ENCODE measurements at places on chromosomes 1 and 21.

DNA sequence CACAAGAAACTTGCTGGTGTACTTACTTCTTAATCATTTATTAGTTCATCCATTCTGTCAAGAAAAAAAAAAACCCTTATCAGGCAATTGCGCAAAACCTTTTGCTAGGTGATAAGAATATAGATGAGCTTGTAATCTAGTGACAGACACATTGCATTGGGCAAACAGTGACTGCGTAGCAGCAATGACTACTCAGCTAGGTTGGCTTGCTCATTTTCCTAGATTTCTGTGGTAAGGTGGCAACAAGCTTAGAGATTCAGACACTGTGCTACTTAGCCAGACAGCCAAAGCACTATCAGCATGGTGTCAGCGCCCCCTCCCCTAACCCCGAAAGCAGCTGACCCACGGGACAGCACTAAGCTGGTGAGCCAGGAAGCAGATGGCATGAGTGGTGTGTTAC lies 203.1 kb downstream of the BARHL2 start:
- no peak for DNase-seq

DNA sequence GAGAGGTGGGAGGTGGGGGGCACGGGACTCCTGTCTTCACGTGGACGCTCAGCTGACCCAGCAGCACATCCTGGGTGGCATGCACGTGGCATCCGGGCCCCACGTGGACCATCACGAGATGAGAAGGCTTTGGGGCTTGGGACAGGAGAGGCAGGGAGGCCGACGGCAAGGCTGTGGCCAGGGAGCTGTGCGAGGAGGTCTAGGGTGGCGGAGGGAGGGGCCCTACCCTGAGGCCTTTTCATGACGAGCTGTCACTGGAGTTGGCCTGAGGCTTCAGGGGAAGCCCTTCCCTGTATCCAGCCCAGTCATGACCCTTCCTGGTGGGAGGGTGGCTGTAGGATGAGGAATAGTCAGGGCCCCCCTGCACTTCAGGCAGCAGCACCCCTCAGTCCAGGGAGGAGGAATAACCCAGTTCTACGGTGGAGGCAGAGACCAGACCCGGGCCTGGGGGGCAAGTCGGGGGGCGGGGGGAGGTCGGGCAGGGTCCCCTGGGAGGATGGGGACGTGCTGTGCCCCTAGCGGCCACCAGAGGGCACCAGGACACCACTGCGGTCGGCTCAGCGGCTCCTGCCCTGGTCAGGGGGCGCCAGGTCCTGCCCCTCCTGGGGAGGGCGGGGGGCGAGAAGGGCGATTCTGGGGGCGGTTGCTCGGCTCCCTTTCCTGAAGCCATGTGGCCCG lies 2.0 kb upstream of the PERM1 start:
- DNase-seq, result peak; percentile 41

DNA sequence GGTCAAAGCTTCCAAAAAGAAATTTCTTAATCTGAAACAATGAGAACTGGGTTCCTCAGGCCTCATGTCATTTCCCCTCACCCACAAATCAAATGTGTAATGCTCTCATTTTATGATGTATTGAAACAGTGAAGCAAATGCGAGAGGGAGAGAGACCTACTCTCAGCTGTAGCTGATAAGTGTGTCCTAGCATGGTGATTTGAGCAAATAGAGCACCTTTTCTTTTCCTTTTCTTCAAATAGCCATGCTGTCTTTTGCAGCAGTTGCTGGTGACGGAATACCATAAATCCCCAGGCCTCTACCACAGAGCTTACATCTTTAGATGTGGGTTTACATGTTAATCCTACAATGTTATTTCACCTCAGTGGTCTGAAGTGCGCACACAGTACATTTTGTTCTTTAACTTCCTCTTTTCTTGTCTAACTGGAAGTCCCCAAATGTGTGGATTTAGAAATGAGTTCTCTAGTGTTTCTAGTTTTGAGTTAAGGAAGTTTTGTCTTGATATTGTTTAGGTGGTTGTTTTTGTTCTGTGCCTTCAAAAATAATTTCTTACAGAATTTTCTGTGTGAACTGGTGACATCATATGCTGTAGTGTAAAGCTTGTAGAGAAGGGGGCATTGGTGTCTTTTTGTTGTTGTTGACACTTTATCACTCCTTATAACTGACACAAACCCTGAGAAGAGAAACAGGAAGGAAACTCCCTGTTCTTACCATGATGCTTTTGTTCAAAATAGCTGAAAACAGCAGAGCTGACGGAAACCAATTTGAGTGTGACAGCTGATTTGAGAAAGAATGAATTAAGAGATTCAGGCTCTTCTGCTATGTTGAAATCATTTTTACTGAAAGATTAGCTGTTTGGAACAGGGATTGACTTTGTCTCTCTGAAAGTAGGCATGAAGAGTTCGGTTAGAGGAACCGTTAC lies 12.2 kb downstream of the SMAP2 start:
- no peak for DNase-seq

DNA sequence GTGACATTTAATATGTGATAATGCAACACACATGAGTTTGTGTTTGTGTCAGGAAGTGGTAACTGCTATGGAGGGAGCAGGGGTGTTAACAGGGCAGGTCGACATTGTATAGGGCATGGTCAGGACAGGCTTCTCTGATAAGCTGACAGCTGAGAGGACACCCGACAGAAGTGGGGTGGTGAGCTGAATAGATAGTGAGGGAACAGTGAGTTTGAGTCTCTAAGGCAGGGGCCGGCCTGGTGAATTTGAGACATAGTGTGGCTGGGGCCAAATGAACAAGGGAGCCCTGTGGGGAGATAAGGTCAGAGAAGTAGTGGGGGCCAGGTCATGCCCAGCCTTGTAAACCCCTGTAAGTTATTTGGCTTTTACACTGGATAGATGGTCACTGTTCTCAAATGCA lies 217.4 kb upstream of the KIAA0040 start:
- DNase-seq, result no peak

DNA sequence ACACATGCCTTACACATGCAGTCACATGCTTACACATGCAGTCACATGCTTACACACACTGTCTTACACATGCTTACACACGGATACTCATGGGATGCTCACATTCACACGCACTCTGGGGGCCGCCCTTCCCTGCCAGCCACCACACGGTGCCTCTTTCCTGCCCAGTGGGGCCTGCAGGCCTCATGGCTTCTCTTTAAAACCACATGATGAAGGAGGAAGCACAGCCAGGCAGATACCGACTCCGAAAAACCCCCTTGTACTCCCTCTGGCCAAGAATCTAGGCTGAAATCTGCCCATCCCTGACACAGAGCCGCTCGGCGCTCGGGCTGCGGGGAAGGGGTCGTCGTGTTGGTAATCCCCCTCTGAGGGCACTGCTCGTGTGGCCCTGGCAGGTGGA lies 113.0 kb downstream of the PRDM16 start:
- DNase-seq, result no peak

DNA sequence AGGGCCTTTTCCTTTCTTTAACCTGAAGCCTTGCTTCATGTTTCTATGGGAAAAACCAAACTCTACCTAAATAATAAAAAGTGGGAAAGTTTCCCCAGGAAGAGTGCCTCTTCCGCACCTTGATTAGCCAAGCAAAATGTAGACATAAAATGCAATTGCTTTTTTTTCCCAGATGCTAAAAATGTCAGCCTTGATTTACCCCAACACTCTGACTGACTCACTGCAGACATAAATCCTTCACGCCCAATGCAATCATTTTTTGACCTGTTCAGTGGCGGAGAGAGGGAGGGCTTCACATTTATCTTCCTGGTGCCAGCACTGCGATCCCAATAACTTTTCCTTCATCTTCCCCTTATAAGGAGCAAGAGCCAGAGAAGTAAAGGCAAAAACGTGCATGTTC lies 261.5 kb downstream of the SEC16B start:
- DNase-seq, result no peak

- DNase-seq, result no peak
These were observed 653.4 kb downstream of the KIF26B start for GRCh38 chr1:245807954-245808719.

GRCh38 chr21:33645730-33646129 lies 3.4 kb downstream of the ITSN1 start:
- DNase-seq, result no peak

DNA sequence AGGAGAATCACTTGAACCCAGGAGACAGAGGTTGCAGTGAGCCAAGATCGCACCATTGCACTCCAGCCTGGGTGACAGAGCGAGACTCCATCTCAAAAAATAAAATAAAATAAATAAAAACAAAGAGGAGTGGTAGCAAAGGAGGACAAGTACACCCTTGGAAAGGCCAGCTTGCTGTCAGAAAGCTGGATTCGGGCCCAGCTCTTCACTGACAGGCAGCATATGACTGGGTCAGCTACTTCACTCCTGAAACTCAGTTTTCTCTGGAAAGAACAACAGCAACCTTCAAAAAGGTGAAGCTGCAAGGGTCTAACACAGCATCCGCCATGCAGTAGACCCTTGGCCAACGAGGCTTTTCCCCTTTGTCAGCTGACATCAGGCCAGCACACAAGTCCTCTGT lies 156.0 kb upstream of the TIAM1 start:
- no peak for DNase-seq

DNA sequence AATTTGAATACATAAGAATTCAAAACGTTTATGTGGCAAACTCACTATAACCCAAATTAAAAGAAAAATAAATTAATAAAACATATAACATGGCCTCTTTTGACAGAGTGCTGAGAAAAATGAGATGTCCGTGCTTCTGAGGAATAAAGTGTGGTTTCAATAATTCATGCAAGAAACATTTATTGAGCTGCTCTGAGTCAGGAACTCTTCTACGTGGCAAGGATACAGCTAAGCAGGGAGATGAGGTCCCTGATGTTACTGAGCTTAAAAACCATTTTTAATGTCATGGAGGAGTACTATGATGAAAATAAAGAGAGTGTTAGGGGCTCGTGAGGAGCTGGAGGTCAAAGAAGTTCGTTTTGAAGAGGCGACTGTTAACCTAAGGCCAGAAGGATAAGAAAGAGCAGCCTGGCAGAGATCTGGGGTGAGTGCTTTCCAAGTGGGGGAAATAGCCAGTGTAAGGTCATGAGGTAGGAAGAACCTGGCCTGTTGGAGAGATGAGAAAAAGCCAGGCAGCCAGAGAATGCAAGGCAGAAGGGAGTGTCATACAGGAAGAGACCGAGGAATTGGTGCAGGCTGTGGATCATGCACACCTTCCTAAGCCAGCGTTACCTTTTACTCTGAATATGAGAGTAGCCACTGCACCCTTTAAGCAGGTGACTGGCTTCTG lies 182.2 kb upstream of the DUSP10 start:
- DNase-seq, result no peak

- DNase-seq, result no peak
These were observed 44.0 kb downstream of the CDC42 start for GRCh38 chr1:22096463-22096862.

GRCh38 chr1:955474-955873 lies 3.6 kb downstream of the NOC2L start:
- DNase-seq, result no peak

- no peak for DNase-seq
These were observed 46.3 kb downstream of the SLC30A10 start for GRCh38 chr1:219882096-219882495.

All from activated CD4-positive, CD25-positive, alpha-beta regulatory T cell (primary cell).